ENCODE measurements at places on chromosomes 3 and 15.

- H3K27me3 ChIP-seq = no peaks in the 10 kb centered on the region
- peaks cover 4% of the 10 kb centered on the region for H3K36me3 ChIP-seq
- DNase-seq = no peak
- H3K4me1 ChIP-seq = peaks cover 13% of the 10 kb centered on the region
These were observed 3.6 kb upstream of the MKRN3 start for GRCh38 chr15:23561914-23562313.

DNA sequence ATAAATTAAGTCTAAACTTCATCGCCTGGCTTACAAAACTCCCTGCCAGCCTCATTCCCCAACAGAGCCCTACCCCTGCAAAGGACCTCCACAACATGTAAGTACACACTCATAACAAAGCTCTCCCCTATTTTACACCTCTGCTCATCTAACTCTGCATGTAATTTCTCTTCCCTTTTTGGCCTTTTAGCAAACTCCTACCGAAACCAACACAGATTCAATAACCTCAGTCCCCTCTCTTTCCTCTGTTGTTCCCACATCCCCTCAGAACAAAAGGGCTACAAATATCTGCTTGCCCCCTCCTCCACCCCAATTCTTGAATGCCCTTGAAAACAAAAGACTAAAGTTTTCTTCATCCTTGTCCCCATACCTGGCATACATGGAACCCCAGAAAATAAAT lies 662 bp downstream of the UBL7 start:
- H3K36me3 ChIP-seq = peaks cover 2% of the 10 kb centered on the region
- peaks cover 3% of the 10 kb centered on the region for H3K4me1 ChIP-seq
- peak overlapping the region; percentile 67 for H3K27ac ChIP-seq
- H3K4me3 ChIP-seq = peak overlapping the region; percentile 88
- H3K27me3 ChIP-seq = no peaks in the 10 kb centered on the region

DNA sequence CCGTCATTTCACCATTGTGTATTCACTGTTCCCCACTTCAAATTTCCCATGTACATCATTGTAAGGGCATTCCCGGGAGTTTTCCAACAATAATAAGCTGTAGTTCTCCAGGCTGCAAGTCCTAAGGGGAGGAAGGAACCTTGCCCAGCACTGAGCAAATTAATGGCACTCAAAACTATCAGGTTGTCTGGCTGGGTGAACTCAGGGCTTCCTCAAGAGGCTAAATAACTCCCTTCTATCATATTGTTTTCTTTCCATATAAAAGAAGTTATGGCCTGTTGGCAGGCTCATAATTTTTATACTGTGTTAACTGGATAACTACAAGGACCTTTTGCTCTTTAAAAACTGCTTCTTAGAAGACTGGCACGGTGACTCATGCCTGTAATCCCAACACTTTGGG lies 71.4 kb downstream of the SEMA6D start:
- no peaks in the 10 kb centered on the region for H3K27me3 ChIP-seq
- no peak for DNase-seq
- no peak overlapping the region for H3K4me3 ChIP-seq
- no peaks in the 10 kb centered on the region for H3K4me1 ChIP-seq
- no peaks in the 10 kb centered on the region for H3K36me3 ChIP-seq
- no peak overlapping the region for H3K27ac ChIP-seq

GRCh38 chr15:80577552-80578205 lies 117.4 kb upstream of the ABHD17C start:
- DNase-seq = no peak
- H3K36me3 ChIP-seq = peaks cover 36% of the 10 kb centered on the region
- H3K27ac ChIP-seq = no peak overlapping the region
- H3K4me1 ChIP-seq = peaks cover 11% of the 10 kb centered on the region
- H3K4me3 ChIP-seq = no peak overlapping the region
- no peaks in the 10 kb centered on the region for H3K27me3 ChIP-seq

- no peak overlapping the region for H3K4me3 ChIP-seq
- no peaks in the 10 kb centered on the region for H3K36me3 ChIP-seq
- H3K27me3 ChIP-seq = no peaks in the 10 kb centered on the region
- no peak overlapping the region for H3K27ac ChIP-seq
- H3K4me1 ChIP-seq = no peaks in the 10 kb centered on the region
These were observed 1273.0 kb downstream of the ROBO2 start for GRCh38 chr3:78312851-78313250.

DNA sequence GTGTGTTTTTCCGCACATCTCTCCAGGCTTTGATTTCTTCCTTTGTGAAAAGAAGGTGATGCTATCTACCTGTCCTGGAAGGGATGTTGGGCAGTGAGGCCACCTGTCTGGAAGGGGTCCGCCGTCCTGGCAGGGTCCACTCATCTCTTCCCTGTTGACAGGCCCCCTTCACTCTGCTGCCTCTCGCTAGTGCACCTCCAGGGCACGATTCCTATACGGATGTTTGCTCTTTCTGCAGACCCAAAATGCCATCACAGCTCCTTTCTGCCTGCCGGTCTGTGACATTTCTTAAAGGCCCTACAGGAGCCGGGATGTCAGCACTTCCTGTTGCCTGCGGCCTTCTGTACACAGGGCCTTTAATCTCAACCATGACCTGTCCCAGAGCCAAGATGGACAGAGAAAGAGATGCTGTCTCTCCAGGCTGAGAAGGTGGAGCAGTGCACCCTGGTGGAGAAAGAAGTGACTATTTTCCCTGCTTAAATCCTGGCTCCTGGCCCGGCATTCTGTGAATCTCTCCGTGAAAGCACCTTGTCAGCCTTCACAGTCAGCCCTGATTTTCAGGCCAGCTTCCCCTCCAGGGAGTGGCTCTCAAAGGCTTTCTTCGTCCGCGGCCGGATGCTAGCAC lies 7.4 kb downstream of the FAM3D start:
- H3K27ac ChIP-seq = no peak overlapping the region
- peaks cover 22% of the 10 kb centered on the region for H3K27me3 ChIP-seq
- no peaks in the 10 kb centered on the region for H3K36me3 ChIP-seq
- no peaks in the 10 kb centered on the region for H3K4me1 ChIP-seq
- H3K4me3 ChIP-seq = no peak overlapping the region

- peaks cover 14% of the 10 kb centered on the region for H3K27me3 ChIP-seq
- DNase-seq = no peak
- peaks cover 6% of the 10 kb centered on the region for H3K4me1 ChIP-seq
- H3K36me3 ChIP-seq = no peaks in the 10 kb centered on the region
These were observed 111.4 kb downstream of the WNT7A start for GRCh38 chr3:13768453-13768852.

- H3K36me3 ChIP-seq = no peaks in the 10 kb centered on the region
- peaks cover 15% of the 10 kb centered on the region for H3K4me1 ChIP-seq
- DNase-seq = no peak
These were observed 49.5 kb downstream of the ABTB1 start for GRCh38 chr3:127722091-127722784.

DNA sequence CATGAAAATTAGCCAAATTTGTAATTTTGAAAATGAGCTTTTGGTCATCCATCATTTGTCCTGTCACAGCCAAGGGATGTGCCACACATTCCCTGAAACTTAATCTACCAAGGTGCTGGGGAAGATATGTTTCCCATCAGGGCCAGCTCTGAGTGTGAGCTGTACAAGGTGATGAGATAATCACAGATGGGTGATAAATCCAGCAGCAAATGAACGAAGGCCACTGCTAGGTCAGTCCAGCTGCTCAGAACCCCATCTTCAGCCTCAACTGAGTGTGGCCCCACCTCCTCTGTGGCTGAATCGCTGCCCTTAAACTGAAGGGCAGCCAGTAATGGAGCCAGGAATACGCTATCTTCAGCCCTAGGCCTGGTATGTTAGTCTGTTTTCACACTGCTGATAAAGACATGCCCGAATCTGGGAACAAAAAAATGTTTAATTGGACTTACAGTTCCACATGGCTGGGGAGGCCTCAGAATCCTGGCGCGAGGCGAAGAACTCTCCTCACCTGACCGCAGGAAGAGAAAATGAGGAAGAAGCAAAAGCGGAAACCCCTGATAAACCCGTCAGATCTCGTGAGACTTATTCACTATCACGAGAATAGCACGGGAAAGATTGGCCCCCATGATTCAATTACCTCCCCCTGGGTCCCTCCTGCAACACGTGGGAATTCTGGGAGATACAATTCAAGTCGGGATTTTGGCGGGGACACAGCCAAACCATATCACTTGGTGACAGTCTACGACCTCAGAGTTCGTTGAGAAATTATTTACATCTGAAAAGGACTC lies 553.0 kb downstream of the NTRK3 start:
- peaks cover 1% of the 10 kb centered on the region for H3K4me1 ChIP-seq
- H3K27ac ChIP-seq = no peak overlapping the region
- no peak overlapping the region for H3K4me3 ChIP-seq
- no peaks in the 10 kb centered on the region for H3K27me3 ChIP-seq

- H3K27me3 ChIP-seq = no peaks in the 10 kb centered on the region
- H3K27ac ChIP-seq = no peak overlapping the region
- no peak overlapping the region for H3K4me3 ChIP-seq
- H3K36me3 ChIP-seq = no peaks in the 10 kb centered on the region
- H3K4me1 ChIP-seq = no peaks in the 10 kb centered on the region
These were observed 407.1 kb upstream of the CFAP20DC start for GRCh38 chr3:59456852-59457485.

DNA sequence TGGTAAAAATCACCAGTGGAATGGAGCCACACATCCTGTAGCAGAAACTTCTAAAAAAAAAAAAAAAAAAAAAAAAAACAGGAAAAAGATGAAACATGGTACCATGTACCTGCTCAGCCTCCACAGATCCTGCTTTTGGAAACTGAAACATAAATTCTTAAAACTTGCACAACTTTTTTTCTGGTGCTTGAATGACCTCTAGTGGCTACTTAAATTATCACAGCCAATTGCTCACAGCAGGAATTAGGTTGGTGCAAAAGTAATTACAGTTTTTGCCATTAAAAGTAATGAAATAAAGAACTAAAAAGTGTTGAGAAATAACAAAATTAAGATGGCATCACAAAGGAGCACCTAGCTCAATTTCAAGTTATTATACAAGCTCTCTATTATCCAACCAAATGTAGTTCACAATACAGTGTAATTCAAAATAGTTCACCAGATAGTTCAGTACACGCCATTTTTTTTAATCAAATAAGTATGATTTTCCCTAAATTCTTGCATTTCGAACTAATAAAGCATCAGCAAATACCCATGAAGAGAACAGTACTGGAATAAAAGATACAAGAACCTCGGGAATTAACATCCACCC lies 80.6 kb downstream of the ULK4 start:
- no peaks in the 10 kb centered on the region for H3K36me3 ChIP-seq
- H3K27me3 ChIP-seq = no peaks in the 10 kb centered on the region
- no peak overlapping the region for H3K4me3 ChIP-seq
- peak; percentile 18 for DNase-seq

- H3K4me3 ChIP-seq = peak overlapping the region; percentile 85
- H3K27me3 ChIP-seq = no peaks in the 10 kb centered on the region
- H3K27ac ChIP-seq = no peak overlapping the region
- H3K36me3 ChIP-seq = peaks cover 41% of the 10 kb centered on the region
- peaks cover 1% of the 10 kb centered on the region for H3K4me1 ChIP-seq
- no peak for DNase-seq
These were observed 960 bp downstream of the MFN1 start for GRCh38 chr3:179348325-179349013.

DNA sequence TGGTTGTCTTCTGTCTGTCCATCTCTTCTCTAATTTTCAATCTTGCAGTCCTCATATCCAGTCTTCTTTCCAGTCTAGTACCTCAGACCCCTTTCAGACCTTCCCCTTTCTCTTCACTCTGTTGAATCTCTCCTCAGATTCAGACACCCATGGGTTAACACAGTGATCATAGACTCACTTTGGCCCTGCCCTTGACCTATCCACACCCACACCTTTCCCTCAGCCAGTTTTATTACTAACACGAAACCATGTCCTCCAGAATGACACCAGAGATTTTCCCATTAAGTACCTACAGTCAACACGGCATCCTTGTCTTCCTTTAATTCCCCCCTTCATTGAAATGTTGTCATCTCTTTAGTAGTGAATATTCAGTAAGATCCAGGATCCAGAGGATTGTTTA lies 74.5 kb upstream of the UBE2E2 start:
- H3K4me1 ChIP-seq = no peaks in the 10 kb centered on the region
- no peaks in the 10 kb centered on the region for H3K27me3 ChIP-seq
- DNase-seq = no peak
- no peak overlapping the region for H3K27ac ChIP-seq
- no peaks in the 10 kb centered on the region for H3K36me3 ChIP-seq
- H3K4me3 ChIP-seq = no peak overlapping the region

GRCh38 chr3:145017959-145018358 lies 1046.3 kb downstream of the DIPK2A start:
- DNase-seq = no peak
- H3K36me3 ChIP-seq = no peaks in the 10 kb centered on the region

DNA sequence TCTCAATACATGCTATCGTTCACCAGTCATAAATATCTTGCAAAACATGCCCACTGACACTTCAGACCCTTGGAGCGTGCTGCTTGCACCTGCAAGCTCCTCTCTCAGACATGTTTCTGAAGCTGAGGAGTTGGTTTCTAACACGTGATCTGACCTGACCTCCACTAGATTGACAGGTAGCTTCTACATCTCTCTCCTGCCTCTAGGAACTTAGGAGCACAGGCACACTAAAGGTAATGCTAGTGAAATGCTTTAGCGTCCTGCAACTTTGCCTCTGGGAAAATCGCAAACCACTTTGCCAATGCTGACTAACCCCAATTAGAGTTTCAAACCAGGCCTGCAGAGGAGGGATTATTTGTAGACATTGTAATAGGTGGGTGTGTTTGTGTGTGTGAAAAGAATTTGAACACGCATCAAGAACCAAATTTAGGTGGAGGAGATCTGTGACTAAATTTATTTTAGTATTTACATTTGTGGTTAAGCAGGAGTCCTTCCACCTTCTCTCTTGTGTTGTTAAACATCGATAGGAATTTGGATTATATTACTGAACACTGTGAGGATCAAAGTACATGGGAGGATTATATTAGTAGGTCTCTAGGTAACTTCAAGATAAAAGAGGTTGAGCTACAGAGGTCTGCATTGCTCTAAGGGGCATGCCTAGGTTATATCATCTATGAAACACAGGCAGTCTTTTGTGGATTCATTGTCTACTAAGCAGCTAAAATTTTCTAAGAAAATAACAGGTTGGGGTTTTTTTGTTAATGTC lies 86.7 kb upstream of the ZBED2 start:
- H3K36me3 ChIP-seq = no peaks in the 10 kb centered on the region
- H3K27me3 ChIP-seq = no peaks in the 10 kb centered on the region
- peaks cover 5% of the 10 kb centered on the region for H3K4me1 ChIP-seq
- H3K4me3 ChIP-seq = no peak overlapping the region
- DNase-seq = no peak
- H3K27ac ChIP-seq = no peak overlapping the region

DNA sequence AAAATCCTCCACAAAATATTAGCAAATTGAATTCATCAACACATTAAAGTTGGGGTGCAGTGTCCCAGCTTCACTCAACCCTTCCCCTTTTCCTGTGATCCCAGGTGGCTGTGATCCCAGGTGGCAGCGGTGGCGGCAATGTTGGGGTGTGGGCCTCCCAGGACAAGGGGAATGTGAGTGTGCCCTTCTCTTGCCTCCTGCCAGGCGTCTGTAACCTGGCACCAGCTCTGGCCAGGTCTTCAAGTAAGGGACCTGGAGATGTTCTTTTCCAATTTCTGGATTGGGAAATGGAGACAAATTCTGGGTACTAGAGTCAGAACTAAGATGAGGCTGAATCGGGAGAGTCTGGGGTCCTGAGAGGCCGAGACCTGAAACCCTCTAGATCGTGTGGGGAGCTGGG lies 20.1 kb downstream of the GOLGA6A start:
- H3K27ac ChIP-seq = no peak overlapping the region
- H3K4me1 ChIP-seq = no peaks in the 10 kb centered on the region
- no peaks in the 10 kb centered on the region for H3K36me3 ChIP-seq
- no peaks in the 10 kb centered on the region for H3K27me3 ChIP-seq

GRCh38 chr3:71584394-71585011 lies 975 bp upstream of the FOXP1 start:
- H3K4me1 ChIP-seq = peaks cover 16% of the 10 kb centered on the region
- no peaks in the 10 kb centered on the region for H3K36me3 ChIP-seq
- peak overlapping the region; percentile 90 for H3K27ac ChIP-seq
- H3K27me3 ChIP-seq = no peaks in the 10 kb centered on the region
